ENCODE measurements at places on chromosomes 6 and 20. TPM values are rescaled to one million over a fixed set of nuclear protein-coding genes. Genes with fewer than 3 reads are reported as not detected.

The SLC35D3 gene
- not detected for total RNA-seq

The ADAT2 gene
- total RNA-seq, result 4.4 TPM

The VWA7 gene
- 0.81 TPM for total RNA-seq

The PSMB8 gene
- total RNA-seq, result 72.1 TPM

The KCNB1 gene
- total RNA-seq, result not detected

The DYNLT2 gene
- 0.63 TPM for total RNA-seq

The CD2AP gene
- total RNA-seq, result 20.4 TPM

The ANKRD66 gene
- not detected for total RNA-seq

The HLA-DQB2 gene
- total RNA-seq, result not detected

The CRIP3 gene
- not detected for total RNA-seq

Measured in mesangial cell (primary cell).